ENCODE measurements at places on chromosomes 1 and 21.

- DNase-seq: no peak
These were observed 72.8 kb upstream of the KRTAP19-8 start for GRCh38 chr21:31111093-31111492.

- DNase-seq: no peak
These were observed 6.5 kb downstream of the ACTRT2 start for GRCh38 chr1:3027611-3028371.

DNA sequence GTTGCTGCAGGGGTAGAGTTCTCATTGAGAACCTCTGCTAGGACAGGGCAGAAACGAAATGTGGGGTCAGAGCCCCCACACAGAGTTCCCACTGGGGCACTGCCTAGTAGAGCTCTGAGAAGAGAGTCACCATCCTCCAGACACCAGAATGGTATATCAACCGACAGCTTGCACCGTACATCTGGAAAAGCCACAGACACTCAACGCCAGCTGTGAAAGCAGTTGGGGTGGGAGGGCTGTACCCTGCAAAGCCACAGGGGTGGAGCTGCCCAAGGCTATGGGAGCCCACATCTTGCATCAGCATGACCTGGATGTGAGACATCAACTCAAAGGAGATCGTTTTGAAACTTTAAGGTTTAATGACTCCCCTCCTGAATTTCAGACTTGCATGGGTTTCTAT, 284.0 kb upstream of the DEPDC1 start:
- DNase-seq: no peak

DNA sequence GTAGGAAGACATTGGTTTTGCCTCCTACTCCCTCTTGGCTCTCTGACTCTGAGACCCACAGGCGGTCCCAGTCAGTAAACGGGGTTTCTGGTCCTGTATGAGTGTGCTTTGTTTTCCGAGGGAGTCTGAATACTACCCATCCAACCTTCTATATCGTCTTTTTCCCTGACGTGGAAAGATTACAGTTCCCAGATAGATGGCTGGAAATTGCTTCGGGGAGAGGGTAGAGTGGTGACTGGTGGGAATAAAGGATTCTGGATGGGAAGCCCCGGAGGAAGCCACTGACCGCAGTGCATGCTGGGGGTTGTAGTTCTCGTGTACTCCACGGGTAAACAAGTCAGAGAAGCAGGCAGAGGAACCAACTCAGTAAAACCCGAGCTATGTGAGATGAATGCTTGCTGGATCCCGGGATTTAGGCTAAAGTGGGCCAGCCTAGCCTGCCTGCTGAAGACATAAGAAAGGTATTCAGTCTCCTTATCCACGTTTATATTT, 66.2 kb upstream of the IRF2BP2 start:
- DNase-seq: peak; percentile 57

DNA sequence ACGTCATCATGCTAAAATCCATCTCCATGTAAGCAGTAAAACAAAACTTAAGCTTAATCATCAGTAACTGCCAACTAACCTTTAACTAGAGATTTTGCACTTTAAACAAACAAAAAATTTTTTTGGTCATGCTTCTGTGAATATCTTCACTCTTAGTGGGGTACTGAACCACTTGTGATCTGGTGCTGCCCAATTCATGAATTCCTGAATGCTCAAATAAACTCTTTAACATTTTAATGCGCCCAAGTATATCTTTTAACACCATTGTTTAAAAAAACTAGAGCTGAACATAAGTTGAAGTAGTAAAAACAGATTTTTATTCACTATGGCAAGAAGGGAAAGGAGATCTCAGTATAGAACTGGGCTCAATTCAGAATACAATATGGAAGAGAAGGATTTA, 196.9 kb upstream of the USP24 start:
- DNase-seq: no peak

DNA sequence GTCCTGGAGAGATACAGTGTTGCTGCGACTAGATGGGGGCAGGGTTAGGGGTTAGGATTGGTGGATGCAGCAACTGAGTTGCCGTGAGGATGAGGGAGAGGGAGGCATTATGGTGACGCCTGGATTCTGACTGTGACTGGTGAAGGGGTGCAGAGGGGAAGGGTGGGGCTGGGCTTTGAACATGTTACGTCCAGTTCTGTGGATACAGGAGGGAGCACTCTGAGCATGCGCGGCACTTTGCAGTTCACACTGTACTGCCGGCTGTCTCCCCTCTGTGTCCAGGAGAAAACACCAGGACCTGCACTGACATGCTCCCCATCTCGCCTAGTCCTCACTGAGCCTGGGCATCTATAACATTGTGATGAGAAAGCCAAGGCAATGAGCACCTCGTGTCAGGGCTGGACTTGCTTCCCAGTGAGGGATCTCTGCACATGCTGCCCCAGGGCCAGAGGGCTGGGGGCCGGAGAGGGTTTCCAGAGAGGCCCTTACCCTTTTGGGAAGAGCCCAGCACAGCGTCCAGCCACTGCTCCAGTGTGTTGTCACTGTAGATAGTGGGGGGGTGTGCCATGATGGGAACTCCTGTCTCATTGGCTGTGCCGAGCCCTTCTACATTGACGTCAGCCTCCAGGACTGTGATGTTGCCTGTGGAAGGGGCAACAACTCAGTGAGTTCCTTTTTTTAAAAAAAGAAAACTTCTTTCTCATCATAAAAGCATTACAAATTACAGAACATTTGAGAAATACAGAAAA, 7.6 kb downstream of the FAM151A start:
- DNase-seq: no peak

DNA sequence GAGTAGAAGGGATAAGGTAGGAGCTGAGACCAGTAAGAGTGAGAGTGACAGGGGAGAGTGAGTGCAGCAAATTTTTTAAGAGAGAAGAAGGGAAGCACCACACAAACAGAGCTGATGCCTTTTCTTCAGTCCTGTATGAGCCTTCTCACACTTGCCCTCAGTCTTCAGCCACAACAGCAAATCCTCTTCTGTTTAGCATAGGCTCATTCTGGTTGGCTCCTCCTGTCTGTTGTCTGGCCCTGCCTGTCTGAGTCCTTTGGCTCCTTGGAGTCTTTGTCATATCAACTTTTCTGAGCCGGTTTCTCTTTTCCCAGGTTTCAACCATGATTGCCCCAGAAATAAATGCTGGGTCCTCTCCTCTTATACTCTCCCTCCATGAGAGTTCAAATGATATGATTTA, 12.7 kb upstream of the CASQ1 start:
- no peak for DNase-seq

- DNase-seq: no peak
These were observed 7.8 kb upstream of the ZNF691 start for GRCh38 chr1:42838482-42839190.

DNA sequence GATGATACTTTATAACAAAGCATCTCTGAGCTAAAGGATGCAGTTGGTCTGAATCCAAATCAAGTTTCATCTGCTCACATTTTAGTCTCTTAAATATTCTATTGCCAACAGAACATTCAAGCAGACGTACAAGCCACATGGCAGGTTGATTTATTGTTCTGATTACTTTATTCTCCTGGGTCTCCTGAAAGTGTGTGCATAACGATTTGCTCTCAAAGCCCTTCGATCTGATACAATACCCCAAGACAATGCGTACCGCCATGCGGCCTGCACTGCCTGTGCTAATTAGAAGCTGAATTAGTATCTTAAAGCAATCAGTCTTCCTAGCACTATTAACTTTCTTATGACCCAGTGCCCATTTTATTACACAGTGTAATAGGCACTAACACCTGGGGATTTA, 56.9 kb downstream of the FHAD1 start:
- DNase-seq: no peak

- no peak for DNase-seq
These were observed 153.4 kb downstream of the ETS2 start for GRCh38 chr21:38958940-38959691.

DNA sequence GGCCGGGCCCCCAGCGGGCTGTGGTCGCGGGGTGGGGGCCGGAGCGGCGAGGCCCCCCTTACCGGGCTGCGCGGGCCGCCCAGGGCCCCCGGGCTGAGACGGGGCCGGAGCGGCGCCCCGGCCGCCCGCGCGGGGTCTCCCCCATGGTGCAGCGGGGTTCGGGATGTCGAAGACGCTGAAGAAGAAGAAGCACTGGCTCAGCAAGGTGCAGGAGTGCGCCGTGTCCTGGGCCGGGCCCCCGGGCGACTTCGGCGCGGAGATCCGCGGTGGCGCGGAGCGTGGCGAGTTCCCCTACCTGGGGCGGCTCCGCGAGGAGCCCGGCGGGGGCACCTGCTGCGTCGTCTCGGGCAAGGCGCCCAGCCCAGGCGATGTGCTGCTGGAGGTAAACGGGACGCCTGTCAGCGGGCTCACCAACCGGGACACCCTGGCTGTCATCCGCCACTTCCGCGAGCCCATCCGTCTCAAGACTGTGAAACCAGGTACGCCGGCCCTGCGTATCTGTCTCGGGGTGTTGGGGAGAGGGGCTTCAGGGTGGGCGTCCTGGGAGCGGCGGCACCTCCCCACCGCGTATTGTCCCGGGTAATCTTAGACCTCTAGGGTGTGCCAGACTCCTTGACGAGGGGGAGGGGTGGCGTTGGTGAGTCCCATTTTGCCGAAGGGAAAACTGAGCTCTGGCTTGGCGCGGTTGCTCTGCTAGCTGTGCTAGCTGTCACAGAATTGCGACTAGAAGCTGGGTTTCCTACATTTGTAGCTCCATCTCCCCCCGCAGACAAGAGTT, 745 bp downstream of the MAGI3 start:
- DNase-seq: no peak

GRCh38 chr1:218692808-218693207, 347.7 kb downstream of the TGFB2 start:
- no peak for DNase-seq
